ENCODE measurements at places on chromosomes 11 and 22.
A peak's percentile ranks its signal among the peaks of the same experiment; 100 is the strongest.

GRCh38 chr11:85922367-85922766 is 67.2 kb downstream of the CCDC83 start:
- DNase-seq: no peak

DNA sequence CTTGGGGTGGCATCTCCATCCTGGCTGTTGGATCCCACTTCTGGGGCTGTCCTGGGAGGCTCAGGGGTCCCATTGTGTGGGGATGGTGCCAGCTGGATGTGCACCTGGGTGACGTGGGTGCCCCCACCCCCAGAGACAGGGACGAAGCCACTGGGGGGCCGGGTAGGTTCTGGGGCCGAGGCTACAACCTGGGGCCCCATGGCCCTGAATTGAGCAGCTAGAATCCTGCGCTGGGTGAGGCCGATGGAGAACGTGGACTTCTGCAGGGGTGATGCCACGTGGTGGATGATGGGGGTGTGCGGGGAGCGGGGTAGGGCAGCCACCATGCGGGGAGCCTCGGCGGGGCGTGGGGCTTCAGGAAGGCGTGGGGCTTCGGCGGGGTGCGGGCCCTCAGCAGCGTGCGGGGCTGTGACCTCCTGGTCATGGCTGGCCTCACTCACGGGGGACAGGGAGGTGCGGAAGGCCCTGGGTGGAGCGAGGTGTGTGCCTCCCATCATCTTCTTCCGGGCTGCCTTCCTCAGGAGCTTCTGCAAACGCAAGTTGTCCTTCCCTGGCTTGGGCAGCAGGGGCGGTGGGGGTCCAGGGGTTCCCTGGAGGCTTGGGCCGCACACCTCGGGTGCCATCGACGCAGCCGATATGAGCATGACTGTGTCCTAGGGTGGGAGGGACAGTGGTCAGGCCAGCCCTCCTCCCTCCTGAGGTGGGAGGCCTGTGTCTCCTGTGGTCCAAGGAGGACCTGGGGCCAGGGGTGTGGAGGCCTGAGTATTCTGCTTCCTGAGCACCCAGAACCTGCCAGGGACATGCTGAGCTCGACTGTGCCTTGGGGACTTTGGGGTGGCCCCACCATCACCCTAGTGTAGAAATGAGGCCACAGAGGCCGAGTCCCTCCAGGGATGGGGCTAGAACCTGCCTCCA is 1.5 kb downstream of the PRR33 start:
- DNase-seq: peak; percentile 47

DNA sequence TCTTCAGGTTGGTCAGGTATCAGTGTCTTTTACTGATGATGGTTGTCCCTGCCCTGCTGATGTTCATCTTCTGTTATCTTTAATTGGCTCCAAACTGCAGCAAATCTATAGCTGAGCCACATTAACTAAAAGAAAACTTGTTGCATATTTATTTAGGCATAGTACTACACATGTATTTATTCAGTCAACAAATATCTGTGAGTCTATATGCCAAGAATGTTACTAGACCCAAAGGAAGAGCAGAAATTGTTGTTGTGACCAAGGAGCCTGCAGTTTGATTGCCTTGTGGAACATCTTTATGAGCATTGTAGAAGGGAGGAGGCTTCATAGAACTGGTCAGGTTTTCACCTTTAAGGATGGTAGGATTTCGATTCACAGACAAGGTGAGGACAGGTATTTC is 10.1 kb downstream of the BMAL1 start:
- DNase-seq: no peak

DNA sequence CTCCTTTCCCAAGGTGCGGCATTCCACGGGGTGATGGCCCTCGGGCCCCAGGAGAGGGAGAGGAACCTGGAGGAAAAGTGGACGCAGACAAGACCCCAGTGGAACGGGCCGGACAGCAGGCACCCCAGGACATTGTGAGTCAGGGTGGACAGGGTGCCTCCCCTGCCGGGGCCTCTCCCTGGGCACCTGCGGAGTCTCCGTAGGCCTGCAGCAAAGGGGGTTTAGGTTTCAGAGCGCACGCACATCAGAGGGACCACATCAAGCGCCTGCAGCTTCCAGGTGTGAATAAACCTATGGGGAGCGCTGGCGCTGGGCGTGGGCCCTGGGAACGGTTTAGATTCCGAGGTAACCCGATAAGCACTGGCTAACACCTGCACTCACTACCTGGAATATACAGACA is 22.7 kb upstream of the FGF19 start:
- no peak for DNase-seq

DNA sequence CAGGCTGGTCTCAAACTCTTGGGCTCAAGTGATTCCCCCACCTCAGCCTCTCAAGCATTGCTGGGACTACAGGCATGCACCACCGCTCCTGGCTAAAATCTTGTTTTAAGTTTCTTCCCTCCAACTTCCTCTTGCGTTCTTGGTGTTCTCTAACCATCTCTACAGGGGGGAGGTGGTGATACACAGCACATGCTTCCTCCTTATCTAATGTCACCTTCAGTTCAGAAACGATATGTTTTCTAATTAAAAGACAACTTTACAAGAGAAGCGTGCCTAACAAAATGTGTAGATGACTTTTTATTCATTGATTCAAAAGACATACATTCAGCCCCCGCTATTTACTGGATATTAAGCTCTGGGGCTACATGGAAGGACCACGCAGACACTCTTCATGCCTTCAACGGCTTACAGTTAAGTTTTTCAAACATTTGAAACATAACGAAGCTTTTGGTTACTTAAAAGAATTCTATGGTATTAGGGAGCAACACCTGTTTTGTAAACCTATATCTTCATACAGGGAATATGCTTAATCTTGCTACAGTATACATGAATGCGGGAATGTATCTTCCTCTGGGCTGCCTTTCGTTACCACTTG is 933 bp upstream of the DLAT start:
- DNase-seq: peak; percentile 51

DNA sequence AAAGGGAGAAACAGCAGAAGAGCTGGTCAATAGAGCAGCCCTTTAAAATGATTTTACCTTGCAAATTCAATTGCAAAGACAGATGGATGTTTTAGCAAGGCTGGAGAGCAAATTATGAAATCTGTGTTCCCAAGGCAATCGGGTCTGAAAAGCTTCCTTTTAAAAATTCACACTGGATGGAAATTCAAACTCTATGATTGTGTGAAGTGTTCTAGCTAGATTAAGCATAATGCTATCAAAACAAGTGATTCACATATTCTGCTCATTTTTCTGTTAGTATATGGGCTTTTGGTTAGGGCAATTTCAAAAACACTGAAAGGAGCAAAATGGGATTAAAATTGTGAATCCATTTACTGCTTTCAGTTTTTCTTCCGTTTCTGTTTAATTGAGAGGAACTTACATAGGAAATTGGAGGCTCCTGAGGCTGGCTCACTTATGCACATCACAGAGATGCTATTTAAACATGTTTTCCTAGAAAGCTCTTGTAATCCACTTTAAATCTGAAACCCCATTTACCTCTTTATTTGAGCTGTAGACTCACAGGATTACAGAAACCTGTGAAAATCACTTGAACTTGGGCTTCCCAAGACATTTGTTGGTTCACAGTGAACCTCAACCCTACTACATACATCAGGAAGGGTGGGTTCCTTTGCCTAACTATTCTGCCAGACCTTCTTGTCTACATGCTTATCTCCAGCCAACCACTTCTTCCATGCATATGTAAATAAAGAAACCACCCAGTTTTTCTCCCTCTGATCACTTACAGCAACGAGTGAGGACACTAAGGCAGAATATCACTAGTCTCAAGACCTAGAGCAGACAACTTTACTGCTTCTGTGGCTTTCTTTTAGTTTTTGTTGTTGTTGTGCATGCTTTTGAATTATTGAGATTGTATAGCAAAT is 201.9 kb upstream of the PITPNB start:
- no peak for DNase-seq

- no peak for DNase-seq
Observed at GRCh38 chr11:95149651-95150364, 60.2 kb downstream of the ENDOD1 start.

DNA sequence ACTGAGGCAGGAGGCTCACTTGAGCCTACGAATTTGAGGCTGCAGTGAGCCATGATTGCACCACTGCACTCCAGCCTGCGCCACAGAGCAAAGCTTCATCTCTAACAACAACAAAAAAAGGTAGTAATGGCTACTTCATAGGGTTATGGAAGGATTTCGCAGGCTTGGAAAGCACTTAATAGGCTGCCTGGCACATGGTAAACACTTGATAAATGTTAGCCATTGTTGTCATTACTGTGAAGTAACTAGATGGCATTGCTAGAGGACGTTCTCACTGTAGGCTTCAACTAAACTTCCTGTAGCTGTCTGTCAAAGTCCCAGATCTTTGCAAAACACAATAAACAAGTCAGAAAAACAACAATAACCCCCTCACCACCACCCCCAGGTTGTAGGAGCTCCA is 357.2 kb upstream of the NARS2 start:
- no peak for DNase-seq

GRCh38 chr11:14376920-14377319 is 17.9 kb upstream of the RRAS2 start:
- no peak for DNase-seq

DNA sequence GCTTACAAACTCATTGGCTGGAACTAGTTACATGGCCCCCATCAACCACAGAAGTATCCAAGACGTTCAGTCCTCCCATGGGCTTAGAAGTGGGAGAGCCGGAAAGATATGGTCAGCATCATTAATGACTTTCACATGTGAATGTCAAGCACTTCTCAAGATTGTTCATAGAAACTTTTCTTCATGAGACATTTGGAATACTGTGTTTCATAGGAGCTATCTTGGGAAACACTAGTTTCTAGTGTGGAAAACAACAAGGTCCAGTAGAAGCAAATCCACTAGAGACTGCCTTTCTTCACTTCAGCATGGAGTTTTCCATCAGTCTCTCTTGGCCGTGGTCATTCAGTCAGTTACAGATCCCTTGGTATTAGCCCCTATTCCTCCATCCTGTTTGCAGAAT is 160.9 kb downstream of the C11orf91 start:
- DNase-seq: no peak

- DNase-seq: no peak
Observed at GRCh38 chr22:44383652-44384562, 71.2 kb upstream of the SHISAL1 start.

DNA sequence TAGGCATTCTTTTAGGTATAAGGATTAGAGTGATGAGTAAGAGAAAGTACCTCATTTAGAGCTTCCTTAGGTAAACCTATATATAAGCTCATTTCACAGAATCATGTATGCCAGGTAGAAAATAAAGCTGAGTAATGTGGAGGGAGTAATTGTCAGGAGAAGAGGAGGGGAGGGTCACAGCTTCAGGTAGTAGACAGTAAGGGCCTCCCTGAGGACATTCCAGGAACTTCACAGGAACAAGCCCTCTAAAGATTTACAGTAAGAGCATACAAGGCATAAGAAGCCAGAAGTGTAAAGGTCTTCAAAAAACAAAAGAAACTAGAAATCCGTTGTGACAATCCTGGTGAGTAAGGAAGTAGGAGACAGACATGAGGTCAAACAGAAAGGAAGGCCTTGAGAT is 57.6 kb downstream of the USP47 start:
- DNase-seq: no peak

- DNase-seq: no peak
Observed at GRCh38 chr11:27116684-27117083, 76.1 kb downstream of the BBOX1 start.

GRCh38 chr22:44586999-44587736 is 89.1 kb upstream of the RTL6 start:
- no peak for DNase-seq

DNA sequence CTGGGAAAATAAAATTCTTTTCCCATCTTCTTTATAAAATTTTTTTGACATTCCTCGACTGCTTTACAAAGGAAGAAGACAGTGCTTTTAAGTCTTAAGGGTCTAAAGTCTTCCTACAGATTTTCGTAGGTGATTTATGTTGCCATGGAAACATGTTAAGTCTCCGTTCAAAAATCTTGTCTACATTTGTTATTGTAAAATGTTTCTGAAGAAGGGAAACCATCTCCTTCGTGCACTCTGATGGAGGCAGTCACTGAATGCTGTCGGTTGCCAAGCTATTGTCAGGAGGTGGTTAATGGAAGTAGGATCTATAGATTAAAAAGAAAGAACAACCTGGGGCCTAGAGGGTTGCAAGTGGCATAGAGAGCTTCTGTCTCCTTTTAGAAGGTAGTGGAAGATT is 52.6 kb downstream of the MAP6 start:
- DNase-seq: no peak

- DNase-seq: peak; percentile 96
Observed at GRCh38 chr22:20429254-20430100, 8.1 kb downstream of the SCARF2 start.

DNA sequence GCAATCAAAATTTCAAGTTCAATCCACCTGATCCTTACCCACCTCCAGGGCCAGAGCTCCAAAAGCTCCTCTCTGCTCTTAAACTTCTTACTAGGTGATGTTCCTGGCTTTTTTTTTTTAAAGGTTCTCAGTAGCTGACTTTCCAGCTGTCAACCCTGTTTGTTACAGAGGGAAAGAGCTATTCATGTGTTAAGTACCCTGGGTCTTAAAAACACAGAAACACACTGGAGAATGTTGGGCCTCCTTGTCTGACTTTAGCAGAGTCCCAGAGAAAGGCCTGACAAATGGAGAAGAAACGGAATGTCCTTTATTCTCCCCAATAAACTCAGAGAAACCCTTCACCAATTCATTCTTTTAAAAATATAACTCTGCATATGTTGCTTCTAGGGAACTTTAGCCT is 3.2 kb downstream of the LRRC4C start:
- no peak for DNase-seq

GRCh38 chr11:128522943-128523518 is 64.3 kb downstream of the ETS1 start:
- peak; percentile 46 for DNase-seq

GRCh38 chr22:22099194-22099486 is 116.6 kb upstream of the TOP3B start:
- DNase-seq: peak; percentile 40

- DNase-seq: no peak
Observed at GRCh38 chr11:65315866-65316226, 1.2 kb downstream of the CDC42EP2 start.

GRCh38 chr11:88555018-88555828 is 217.7 kb upstream of the CTSC start:
- DNase-seq: no peak

- no peak for DNase-seq
Observed at GRCh38 chr11:68659158-68659921, 25.0 kb upstream of the GAL start.

- DNase-seq: no peak
Observed at GRCh38 chr11:128512474-128512996, 74.8 kb downstream of the ETS1 start.

GRCh38 chr22:48318575-48319320 is 1508.9 kb downstream of the BRD1 start:
- DNase-seq: no peak

Measured in GM20000 (cell line).